Stimulated activated CD4-positive, alpha-beta T cell treated with anti-CD3 and anti-CD28 coated beads, Interleukin-2, amount 100 ng/mL, for 24 hours (primary cell): ENCODE measurements at places on chromosomes 3 and 15.

DNA sequence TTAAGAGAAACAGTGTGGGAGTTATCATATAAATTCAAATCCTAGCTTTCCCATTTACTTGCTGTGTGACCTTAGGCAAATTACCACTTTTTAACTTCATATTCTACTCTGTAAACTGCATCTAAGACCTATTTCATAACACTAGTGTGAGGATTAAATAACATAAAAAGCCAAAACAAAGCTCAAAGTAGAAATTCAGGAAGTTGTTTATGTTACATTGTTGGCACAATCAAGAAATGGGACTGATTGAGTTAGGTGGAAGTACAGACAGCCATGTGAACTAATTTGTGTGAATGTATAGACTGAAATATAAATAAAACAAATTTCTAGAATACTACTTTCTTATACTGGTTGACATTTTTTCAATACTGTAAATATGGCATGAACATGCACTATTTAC is 131.7 kb downstream of the STAG1 start:
- DNase-seq, result no peak

DNA sequence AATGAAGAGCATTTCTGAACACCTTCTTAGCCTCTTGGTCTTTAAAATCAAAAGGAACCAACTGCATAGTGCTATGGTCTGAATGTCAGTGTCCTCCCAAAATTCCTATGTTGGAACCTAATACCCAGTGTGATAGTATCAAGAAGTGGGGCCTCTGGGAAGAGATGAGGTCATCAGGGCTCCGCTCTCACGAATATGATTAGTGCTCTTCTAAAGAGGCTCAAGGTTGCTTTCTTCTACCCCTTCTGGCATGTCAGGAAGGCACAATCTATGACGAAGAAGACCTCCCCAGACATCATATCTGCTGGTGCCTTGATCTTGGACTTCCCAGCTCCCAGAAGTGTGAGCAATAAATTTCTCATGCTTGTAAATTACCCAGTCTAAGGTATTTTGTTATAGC is 209.5 kb downstream of the MAGI1 start:
- no peak for DNase-seq

DNA sequence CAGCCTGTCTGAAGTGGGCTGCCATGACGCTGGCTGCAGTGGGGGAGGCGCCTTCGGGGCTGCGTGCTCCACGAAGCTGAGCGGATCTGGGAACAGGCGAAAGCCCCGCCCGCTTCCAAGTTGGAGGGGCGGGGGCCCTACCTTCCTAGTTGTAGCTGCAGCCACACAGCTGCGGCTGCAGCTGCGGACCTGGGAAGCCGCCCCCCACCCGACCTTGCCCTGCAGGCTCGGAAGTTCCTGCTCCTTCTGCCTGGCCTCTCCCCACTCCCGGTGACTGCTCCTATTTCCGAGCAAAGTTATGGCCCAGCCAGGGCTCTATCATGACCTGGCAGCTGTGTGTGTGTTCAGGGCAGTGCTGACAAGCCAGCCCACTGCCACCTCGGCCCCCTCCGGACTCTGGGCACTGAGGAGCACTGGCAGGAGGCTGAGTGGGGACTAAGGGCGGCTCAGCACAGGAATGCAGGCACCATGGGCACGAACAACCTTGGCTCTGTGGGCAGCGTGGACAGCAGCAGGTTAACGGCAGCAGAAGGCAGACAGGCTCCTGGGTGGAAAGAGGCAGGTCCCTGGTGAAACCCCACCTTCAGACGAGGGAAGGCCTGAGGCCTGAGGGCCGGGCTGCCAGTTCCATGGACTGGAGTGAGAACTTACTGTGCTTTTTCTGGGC is 352.4 kb upstream of the TMCO5A start:
- DNase-seq, result no peak

DNA sequence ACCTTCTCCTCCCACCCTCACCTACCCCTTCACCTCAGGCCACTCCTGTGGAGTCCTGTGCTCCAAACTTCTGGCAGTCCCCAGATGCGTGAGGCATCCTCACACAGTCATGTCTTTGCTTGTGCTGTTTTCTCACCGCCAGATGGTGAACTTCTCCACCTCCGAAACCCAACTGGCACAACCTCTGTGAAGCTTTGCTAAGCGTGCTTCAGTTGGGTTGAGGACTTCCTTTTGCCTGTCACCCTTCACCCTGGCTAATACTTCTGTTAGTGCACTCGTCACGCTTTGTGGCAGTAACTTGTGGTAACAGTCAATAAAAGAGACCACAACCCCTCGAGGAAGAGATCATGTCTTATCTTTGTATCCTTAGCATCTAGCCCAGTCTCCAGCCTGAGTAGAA is 42.0 kb upstream of the SKOR1 start:
- peak; percentile 32 for DNase-seq

GRCh38 chr3:13419505-13420044 is 547 bp downstream of the NUP210 start:
- DNase-seq, result peak; percentile 53

DNA sequence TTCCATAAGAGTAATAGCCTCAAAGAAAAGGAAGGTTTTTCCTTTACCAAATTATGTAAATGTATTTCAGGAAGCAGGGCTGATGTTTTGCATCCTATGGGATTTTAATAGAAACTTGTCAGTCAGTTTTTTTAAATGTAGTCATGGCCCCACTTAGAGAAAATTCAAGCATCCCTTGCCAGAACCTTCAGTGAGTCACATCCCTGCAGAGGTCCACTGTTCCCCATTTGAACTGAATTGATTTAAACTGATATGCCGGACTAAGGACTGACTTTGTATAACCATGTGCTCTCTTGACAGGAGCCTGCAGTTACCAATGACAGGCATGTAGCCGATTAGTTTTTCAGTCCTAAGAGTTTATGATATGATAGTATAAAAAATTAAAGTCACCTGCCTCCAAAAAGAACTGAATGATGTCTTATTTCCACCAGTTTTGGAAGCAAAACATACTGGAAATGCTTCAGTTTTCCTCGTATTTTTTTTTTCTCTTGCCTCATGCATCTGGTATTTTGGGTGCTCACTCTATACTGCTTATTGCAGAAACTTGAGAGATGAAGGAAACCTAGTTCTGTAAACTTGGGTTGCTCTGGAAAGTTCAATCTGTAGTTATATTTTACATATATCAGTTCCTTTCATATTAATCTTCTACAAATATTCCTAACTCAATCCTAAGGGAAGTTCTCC is 30.7 kb downstream of the LRTM1 start:
- no peak for DNase-seq

DNA sequence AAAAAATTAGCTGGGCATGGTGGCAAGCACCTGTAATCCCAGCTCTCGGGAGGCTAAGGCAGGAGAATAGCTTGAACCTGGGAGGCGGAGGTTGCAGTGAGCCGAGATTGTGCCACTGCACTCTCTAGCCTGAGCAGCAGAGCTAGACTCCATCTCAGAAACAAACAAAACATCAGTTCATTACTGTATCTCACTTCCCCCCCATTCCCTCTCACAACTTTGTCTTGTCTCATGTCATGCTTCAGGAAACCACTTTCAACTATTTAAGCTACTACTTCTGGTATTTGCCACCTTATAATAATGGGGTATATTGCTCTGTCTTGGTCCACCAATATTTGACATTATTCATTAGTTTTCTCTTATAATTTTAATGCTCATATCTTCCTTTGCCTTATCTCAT is 26.2 kb downstream of the PIK3CA start:
- DNase-seq, result no peak

- no peak for DNase-seq
Measured at GRCh38 chr3:105195260-105195659, 171.4 kb upstream of the ALCAM start.

- no peak for DNase-seq
Measured at GRCh38 chr3:17352620-17353019, 389.8 kb downstream of the TBC1D5 start.

DNA sequence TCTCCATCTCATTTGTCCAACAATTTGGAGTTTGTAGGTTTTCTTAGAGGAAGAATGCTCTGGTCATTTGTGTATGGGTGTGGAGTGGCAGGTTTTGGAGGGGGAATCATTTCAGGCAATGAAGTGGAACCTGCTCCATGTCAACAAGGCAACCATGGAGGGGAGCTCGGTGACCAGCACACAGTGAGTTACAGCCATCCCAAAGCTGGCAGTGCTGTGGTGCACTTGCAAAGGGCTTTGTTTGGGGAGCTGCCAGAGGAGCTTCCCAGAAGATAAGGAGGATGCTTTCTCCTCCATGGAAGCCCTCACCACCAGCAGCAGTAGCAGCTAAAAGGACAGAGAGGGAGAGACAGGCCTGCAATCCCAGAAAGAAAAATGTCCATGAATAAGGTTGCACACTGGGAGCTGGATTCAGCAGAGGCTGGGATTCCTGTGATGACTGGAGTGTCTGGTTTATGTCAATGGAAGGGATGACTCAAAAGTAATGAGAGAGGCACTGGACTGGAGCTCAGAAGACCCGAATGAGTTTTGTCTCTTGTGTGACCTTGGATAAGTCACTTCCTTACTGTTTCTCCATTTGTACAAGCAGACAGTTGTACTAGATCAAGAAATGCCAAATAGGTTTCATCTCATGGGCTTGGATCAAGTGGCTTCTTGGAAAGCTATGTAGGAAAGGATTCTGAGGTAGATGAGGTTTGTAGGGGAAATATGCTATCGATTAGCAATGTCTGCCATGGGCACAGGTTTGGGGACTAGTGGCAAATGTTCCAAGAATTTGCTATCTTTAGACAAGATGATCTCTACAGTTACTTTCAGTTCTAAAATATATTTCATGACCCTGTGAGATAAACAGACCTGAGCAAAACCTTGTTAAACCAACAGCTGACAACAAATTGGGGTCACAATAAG is 27.2 kb upstream of the UBE2Q2 start:
- DNase-seq, result no peak

DNA sequence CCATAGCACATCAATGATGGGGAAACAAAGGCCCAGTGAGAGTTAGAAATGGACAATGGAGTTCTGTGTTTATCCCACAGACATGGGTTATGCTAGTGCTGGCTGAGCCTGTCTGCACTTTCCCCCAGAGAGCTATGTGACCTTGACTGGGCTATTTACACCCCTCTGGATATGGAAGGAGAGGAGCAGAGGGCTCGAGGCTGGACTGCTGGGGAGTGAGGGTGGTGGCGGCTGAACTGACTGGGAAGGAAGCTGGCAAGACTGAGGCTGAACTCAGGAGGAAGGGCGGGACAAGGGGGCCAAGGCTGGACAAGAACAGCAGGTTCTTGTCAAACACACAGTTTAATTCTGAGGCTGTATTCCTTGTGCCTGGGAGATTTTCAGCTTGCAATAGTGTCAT is 10.8 kb upstream of the INSYN1 start:
- DNase-seq, result no peak

GRCh38 chr3:128383316-128384235 is 83.1 kb downstream of the DNAJB8 start:
- DNase-seq, result peak; percentile 58

DNA sequence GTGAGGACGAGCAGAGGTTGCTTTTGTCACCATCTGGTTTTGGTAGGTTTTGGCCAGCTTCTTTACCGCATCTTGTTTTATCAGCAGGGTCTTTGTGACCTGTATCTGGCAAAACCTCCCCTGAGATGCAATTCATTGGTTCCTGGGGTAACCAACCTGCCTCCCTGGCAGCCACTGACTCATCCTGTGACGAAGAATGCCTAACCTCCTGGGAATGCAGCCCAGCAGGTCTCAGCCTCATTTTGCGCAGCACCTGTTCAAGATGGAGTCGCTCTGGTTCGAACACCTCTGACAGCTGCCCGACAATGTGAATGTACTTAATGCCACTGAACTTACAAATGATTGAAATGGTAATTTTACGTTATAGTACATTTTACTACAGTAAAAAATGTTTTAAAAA is 6.8 kb upstream of the ADAMTS17 start:
- DNase-seq, result no peak
